ENCODE measurements at places on chromosomes 1 and 21.
A peak's percentile ranks its signal among the peaks of the same experiment; 100 is the strongest.

DNA sequence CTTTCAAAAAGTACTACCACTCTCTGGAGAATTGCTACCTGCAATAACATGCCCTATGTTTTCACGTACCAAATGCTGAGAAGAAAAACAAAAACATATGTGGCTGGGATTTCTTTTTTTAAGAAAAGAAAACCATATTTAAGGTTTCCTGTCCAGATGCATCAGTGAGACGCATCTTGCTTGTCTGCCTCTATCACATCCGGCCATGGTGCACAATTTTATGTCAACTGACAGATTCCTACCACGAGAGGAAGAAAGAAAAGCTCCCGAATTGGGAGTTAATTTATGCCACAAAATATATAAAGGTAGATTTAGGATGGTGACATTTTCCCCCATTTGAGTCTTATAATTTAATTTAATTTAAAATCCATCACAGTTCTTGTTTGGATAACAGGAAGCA is 62.3 kb upstream of the COL24A1 start:
- no peak for DNase-seq

DNA sequence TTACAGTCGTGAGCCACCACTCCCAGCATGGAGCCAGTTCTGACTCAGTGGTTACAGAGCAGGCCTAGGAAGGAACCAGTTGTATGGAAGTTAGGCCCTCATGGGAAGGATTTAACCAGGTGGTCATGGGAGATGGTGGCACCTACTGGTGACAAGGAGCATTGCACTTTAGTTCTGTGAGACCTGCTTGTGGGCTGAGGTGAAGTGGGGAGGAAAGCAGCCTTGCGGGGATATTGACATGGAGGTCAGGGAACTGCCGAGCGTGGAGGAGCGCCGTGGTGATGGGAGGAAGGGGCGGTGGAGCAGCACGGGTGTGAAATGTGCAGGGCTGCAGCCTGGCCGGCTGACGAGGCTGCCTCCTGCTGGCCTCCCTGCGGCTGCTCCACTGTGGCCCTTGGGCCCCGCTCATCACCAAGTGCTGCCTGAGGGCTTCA is 100.4 kb downstream of the GALNT2 start:
- DNase-seq: peak; percentile 15

DNA sequence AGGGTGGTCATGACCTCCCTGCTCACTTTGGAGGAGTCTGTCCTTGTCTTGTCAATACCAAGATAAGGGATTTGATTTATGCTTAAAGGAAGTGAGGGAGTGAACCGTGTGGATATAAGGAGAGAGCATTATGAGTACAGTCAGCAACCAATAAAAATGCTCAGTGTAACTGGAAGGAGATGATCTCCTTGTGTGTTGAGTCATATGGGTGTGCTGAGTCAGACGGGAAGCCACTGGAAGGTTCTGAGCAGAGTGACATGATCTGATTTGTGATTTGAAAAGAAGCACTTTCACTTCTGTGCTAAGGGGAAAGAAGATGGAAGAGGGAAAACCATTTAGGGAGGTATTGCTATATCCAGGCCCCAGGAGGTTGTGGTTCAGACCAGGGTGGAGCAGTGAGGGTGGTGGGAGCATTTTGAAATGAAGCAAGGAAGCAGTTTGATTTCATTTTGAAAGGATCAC is 2.5 kb upstream of the BCL10 start:
- peak; percentile 25 for DNase-seq

- no peak for DNase-seq
These were observed 81.3 kb downstream of the SYF2 start for GRCh38 chr1:25150985-25151495.

- peak; percentile 57 for DNase-seq
These were observed 39.0 kb downstream of the LPAR3 start for GRCh38 chr1:84853741-84854721.

- no peak for DNase-seq
These were observed 438.1 kb downstream of the PRDM2 start for GRCh38 chr1:14138135-14138506.

Data from stimulated activated CD4-positive, alpha-beta T cell treated with anti-CD3 and anti-CD28 coated beads, Interleukin-4, amount 100 ng/mL, for 4 hours (primary cell).